Fibroblast of lung (primary cell): ENCODE measurements at places on chromosomes 7 and 10. TPM values are rescaled to one million over a fixed set of nuclear protein-coding genes. Genes with fewer than 3 reads are reported as not detected.

DNA sequence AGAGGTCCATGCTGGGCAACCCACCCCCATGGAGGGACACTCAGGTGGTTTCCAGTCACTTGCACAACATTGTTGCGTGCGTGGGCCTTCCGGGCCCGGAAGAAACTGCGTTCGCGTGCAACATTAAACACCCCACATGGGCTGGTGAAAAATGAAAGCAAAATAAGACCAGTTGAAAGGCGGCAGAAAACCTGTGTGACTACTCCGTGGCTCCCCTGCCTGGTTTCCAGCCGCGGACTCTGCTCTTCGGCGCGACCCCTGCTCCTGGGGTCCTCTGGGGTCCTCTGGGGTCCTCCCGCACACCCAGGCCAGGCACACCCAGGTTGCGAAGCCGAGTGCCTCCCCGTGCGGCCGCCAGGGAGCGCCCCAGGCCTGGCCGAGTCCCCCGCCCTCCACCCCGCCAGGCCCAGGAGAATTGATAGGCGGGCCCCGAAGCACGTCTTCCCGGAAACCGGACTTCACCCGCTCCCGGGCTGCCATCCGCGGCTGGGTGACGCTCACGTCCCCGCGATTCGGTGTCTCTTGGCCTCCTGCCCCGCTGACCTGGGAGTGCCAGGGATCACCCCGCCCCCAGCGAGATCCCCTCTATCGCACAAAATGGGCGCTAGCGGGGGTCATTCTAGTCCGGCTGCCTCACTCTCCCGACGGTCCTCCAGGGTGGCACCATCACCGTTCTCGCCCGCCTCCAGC, 1.9 kb upstream of the SH2D4B start:
- peak; percentile 14 for DNase-seq

DNA sequence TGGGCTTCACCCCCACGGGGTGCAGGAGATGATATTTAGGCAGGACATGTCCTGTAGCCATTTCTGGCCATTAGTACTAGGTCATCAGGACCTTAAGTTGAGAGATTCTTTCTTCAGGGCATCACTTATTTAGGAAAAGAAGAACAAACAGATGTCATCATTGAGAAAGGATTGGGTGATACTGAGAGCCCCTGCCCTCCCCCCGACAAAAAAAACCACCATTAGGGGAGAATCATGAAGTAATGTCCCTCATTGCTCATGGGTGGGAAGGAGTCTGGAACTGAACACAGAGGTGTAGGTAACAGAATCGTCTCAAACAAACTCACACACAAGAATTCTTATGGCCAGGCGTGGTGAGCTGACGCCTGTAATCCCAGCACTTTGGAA, 6.4 kb upstream of the ORAI2 start:
- no peak for DNase-seq

DNA sequence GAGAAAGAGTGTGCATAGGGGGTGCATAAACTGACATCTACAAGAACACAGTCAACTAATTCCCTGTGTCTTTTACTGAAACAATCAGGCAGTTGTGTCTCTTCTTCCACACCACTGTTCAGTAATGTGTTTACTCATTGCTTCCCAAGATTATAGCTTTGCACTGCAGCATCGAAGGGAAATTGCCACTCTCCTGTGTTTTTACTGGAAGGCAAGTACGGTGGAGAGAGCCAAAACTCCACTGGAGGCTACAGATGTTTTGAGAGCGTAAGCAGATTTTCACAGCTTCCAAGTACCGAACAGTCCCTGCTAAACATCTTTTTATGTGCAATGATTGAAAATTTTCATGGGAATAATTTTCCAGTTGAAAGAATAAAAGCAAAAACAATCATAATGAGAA, 510.5 kb upstream of the AKR1E2 start:
- DNase-seq = peak; percentile 96

DNA sequence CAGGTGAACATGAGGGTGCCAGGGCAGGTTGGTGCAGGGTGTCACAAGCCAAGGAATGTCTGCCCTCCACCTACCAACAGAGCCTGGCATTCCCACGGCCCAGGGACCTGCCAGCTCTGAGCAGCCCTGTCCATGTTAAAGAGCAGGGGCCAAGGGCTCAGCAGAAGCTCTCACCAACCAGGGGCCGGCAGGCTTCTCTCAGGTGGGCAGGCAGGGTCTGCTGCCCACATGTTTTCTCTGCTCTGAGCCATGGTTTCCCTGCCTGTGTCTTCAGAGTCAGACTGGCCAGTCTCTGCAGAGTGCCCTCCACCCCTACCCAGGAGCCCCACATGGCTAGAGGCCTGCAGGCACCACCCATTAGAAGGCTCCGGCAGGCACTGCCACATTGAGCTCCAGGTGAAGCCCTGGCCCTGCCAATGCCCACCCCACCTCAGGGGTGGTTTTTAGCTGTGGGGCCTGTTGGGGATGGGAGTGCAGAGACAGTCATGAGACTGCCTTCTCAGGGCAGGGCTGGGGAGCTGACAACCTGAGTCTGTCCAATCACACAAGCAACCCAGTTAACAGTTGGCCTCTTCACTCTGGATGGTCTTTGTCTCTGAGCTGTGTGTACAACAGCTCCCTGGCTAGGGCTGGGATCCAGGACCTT, 135.9 kb downstream of the ARHGAP22 start:
- DNase-seq = no peak

DNA sequence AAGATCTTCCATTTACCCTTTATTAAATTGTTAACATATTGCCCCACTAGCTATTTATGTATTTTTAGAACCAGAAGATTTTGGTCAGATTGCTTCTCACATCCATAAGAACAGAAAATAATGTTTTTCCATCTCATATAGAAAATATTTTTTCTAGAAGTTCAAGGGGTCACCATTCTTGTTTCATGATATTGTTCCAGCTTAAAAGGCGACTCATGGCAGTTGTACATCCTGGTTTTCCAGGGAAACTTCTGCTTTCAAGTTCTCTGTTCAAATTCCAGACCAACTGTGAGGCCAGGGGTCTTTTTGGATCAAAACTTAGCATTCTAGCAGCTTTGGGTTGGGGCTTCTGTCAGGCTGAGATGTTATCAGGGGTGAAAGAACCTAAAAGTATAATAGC, 84.4 kb downstream of the LRRC4 start:
- no peak for DNase-seq

- peak; percentile 14 for DNase-seq
These were observed 29.8 kb downstream of the NDUFB2 start for GRCh38 chr7:140726281-140726680.

- DNase-seq = peak; percentile 73
These were observed 663.2 kb upstream of the ANKRD30A start for GRCh38 chr10:36462194-36462593.

DNA sequence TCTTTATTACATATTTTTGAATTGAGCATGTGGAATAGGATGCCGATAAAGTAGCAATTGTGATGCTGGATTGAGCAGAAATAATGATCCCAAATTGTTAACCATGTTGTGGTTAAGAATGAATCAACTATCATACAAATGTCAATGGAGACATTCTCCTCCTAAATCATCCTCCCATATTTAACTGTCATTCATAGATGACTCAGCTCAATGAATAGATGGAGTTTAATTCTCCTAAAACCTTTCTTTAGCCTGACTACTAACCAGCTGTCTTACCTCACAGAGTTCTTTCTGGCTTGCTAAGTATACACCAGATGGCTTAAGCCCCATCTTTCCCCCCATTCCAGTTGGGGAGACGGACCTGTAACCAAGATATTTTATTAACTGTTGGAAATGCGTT, 23.4 kb upstream of the NPS start:
- no peak for DNase-seq

NPC1L1 gene
- polyA plus RNA-seq = 0.05 and 0.09 TPM in 2 replicates

WDFY4 gene
- polyA plus RNA-seq = 0.06 and 0.08 TPM in 2 replicates

ITPRID1 gene
- polyA plus RNA-seq = not detected in 2 replicates

ANKRD7 gene
- 0.10 and 0.40 TPM in 2 replicates for polyA plus RNA-seq
